ENCODE measurements at places on chromosomes 12 and 14.

- DNase-seq = no peak
Observed at GRCh38 chr14:30974628-30975027, 50.8 kb upstream of the AP4S1 start.

DNA sequence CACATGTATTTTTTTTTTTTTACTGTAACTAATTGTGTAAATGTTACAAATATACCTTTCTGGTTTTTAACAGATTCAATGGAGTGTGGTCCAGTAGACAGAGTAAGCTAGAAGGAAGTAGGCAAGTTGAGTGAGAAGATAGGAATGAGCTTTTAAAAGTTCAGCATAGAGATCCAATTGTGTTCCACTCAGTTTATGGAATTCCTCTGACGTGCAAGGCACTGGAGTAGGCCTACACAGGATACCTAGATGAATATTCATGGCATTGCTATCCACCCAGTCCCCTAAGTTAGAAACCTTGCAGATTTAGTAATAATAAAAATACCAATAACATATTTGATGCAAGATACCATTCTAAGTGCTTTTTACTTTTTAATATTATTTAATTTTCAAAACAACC is 225.6 kb upstream of the ARID2 start:
- no peak for DNase-seq

GRCh38 chr14:57068511-57068910 is 200.2 kb downstream of the EXOC5 start:
- DNase-seq = no peak

GRCh38 chr14:94310248-94310647 is 12.9 kb downstream of the SERPINA6 start:
- DNase-seq = no peak

DNA sequence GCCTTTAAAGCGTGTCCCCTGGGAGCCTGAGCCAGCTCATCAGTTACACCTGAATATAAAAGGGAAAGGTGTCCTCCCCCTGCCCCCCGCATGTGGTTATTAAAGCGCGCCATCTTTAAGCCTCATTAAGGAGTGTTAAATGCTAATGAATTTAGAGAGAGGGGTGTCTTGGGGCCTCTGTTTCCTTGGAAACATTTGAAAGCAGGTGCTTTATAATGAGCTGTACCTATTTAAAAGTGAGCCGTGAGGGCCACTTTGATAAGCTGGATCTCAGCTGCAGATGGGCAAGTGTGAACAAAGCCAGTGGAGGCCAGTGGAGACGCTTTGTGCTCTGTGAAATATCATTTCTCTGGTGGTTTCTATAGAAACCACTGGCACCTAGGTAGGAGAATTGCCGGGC is 84.0 kb downstream of the BEGAIN start:
- no peak for DNase-seq

- no peak for DNase-seq
Observed at GRCh38 chr12:104938371-104938770, 19.7 kb downstream of the SLC41A2 start.

DNA sequence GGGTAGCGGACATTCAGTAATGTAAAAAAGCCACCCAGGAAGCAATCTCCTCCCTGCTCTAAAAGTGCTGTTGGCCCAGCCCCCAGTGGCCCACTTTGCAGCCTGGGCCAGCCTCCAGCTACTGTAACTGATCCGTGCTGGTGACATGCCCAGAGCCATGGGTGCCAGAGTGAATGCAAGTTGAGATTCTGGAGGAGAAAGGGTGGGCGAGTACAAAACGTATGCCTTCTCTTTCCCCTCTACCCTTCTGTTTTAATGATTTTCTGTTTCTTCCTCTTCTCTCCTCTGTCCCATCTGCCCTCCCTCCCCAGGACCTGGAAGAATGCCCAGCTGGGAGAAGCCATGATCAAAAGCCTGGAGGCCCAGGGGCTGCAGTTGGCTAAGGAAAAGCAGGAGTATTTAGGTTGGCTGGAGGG is 16.9 kb downstream of the PLEKHD1 start:
- DNase-seq = no peak

GRCh38 chr14:73712540-73713180 is 1.5 kb downstream of the PNMA1 start:
- DNase-seq = no peak

DNA sequence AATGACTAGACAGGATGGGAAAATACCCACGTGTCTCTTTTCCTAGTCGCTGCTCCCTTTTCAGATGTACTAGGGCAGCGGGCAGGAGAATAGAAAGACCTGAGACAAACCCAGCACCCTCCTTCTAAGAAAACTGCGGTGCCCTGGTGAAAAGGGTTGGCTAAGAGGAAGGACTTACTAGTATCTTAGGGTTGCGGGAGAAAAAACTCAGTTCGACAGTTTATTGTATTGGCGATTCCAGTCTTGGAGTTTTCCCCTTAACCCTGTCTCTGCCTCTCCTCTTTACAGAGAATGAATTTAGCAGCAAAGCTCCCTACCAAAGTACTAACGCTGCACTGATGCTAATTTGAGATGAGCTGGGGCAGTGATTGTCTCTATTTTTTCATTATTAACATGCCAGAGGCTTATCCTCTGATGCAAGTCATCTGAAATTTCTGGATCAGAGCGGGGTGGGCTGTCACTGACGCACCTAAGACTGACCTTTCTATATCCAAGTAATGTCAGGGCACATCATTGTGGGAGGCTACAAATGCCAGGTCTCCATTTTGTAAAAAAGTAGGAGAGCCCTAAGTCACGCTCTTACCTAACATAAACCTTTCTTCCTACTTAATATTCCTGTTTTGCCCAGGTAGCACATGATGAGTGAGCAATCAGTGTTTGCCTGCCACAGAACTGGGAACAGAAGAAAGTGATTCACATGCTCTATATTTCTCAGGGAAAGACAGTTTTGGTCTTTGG is 916 bp upstream of the PAWR start:
- no peak for DNase-seq

DNA sequence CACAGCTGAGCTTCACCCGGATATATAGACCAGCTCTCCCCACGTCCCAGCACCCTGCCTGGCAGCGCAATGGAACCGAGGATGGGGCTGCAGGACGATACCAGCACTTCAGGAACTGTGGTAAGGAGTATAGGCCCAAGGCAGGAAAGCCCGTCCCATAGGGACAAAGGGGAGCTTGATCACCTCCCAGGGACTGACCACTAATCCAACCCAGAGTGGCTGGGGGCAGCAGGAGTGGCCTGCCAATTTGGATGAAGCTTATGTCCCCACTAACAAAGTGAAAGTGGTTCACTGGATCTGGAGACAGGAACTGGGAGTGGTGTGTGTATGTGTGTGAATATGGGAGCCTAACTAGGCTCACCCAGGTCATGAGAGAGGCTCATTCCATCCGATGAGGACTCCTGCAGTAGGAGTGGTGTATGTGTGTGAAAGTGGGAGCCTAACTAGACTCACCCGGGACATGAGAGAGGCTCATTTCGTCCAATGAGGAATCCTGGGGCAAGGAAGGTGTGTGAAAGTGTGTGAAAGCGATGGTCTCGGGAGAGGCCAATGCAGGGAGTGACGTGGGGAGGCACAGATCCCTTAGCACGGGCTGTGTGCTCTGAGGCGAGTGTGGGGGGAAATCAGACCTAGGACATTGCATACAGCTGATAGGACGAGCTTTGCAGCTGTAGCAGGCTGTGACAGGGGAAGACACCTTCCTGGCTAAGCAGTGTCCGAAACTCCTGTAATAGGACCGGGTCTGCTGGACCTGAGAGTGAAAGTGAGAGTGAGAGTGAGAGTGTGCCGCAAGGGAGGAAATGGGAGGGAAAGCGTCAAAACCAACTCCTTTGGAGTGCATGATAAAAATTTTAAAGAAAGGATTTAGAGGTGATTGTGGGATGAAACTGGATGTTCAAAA is 25.7 kb downstream of the KLRK1 start:
- DNase-seq = no peak

GRCh38 chr14:74836251-74836960 is 39.5 kb downstream of the PROX2 start:
- DNase-seq = no peak

GRCh38 chr12:65307169-65307501 is 28.7 kb downstream of the MSRB3 start:
- no peak for DNase-seq

- no peak for DNase-seq
Observed at GRCh38 chr12:57897286-57897974, 43.9 kb upstream of the ATP23 start.

DNA sequence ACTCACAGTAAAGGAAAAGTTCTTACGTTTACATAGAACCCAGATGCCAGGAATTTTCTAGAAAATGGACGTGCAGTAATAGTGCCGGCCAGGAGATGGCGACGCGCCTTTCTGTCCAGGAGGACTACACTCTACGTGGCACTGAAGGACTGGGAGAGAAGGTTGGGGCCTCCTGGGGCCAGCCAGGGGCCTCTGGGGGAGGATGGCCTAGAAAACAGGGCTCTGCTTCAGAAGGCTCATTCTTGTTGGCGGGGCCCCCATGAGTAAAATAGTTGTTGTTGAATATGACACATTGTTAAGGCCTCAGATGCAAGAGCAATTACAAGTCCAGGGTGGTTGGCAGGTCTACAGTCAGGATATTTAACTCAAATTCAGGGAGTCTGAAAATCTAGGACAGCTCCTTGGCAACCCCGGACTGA is 120.1 kb upstream of the MAX start:
- peak; percentile 37 for DNase-seq

DNA sequence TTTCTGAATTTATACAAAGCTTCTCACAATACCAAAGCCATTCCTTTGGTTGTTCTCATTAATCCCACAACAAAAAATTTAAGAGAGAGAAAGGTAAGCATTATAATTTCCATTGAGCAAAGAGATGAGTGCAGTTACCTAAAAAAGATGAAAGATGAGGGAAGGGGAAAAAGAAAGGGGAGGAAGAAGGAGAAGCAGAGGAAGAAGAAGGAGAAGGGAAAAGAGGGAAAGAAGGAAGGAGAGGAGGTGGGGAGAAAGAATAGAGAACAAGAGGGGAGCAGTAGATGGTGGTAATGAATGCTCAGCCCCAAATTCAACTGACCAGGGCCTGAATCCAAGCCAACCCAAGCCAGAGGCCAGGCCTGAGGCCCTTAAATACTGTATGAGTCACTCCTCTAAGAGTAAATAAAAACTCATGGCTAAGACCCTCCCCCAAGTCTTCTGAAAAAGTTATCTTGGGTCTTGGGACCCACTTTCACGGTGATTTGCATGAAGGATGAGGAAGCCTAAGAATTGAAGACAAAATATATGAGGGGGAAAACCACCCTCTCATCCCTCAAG is 144.6 kb downstream of the ITPR2 start:
- no peak for DNase-seq

DNA sequence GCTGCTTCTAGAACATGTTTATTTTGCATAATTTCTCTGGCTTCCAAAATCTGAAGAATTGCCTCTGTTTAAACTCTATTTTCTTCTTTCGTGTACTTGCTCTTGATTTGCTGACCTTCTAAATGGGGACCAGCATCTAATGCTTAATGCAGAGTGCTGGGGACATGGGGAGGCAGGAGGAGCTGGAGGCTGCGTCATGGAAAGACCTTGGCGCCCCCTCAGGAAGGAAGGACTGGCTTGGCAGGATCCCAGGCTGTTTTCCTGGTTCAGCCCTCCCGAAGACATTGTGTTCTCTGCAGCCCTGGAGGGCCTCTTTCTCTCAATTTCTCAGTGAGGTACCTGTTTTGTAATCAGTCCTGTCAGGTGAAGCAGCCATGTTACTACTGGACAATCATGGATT is 5.5 kb downstream of the PRKCH start:
- no peak for DNase-seq

- DNase-seq = no peak
Observed at GRCh38 chr14:65599375-65599774, 186.8 kb downstream of the FUT8 start.

GRCh38 chr12:67237231-67237630 is 31.9 kb upstream of the CAND1 start:
- DNase-seq = no peak

DNA sequence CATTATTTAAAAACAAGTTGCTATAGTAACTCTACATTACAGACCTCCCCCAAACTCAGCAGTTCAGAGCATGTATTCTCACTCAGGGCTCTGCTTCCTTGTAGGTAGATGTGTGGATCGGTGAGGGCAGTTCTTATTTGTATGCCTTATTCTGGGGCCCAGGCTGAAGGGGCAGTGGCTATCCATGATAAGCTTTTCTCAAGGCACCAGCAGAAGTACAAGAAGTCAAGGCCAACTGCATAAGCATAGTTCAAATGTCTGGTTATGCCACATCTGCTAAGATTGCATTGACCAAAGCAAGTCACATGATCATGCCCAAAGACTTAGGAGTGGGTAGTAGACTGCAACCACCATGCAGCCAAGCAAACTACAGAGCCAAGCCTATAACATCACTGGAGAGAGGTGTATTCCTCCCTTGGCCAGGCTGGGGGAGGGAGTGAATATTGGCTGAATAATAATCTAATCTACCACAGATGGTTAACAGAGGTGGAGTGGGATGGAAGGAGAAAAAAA is 4.6 kb downstream of the PSEN1 start:
- DNase-seq = no peak

- DNase-seq = no peak
Observed at GRCh38 chr12:52715416-52715815, 12.1 kb upstream of the KRT77 start.

GRCh38 chr12:69392179-69392928 is 32.8 kb downstream of the YEATS4 start:
- no peak for DNase-seq

GRCh38 chr14:100679707-100680438 is 46.8 kb upstream of the DLK1 start:
- no peak for DNase-seq

DNA sequence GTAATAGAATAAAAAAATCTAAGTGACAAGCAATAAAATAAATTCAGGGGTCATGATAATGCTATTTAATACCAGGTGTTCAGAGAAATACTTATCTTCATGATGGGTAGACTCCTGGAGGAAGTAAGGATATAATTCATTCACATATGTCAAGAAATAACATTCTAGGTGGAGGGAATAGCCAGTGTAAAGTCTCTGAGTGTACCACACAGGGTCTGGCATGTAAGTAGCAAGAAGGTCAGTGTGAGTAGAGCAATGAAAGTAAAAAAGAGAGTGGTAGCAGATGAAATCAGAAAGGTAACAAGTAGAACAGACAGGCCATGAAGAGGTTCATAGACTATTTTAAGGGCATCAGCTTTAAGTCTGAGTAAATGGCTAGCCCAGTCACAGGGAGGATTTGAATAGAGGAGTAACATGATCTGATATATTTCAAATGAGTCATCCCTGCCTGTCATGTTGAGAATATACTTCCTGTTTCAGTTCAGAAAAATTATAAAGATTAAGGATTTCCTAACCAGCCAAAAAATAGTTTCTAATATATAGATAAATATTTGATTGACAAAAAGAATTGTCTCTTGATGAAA is 519.9 kb downstream of the C12orf50 start:
- no peak for DNase-seq

DNA sequence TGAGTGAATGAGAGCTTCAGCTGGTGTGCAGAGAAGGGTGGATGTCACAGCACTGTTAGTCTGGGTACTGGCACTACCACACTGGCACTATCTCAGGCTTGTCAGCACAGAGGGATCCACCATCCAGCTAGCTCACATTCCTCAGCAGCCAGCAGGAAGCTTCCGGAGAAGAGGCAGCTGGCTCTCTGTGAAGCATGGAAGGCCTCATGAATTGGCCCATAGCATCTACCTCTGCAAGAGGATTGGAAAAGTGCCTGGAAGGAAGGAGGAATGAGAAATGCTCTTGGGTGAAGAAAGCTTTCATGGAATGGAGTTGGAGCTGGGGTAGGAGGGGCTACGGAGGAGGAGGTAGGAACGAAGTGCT is 9.9 kb downstream of the KRT83 start:
- DNase-seq = no peak

Measured in activated T-helper 9 cell treated with anti-CD3 and anti-CD28 coated beads, Interleukin-2, amount 50 U/mL, for 16 hours (primary cell).